ENCODE measurements at places on chromosomes 11 and 22. TPM values are rescaled to one million over a fixed set of nuclear protein-coding genes. Genes with fewer than 3 reads are reported as not detected.

LIPT2 gene
- polyA plus RNA-seq: 21.1 TPM

DNA sequence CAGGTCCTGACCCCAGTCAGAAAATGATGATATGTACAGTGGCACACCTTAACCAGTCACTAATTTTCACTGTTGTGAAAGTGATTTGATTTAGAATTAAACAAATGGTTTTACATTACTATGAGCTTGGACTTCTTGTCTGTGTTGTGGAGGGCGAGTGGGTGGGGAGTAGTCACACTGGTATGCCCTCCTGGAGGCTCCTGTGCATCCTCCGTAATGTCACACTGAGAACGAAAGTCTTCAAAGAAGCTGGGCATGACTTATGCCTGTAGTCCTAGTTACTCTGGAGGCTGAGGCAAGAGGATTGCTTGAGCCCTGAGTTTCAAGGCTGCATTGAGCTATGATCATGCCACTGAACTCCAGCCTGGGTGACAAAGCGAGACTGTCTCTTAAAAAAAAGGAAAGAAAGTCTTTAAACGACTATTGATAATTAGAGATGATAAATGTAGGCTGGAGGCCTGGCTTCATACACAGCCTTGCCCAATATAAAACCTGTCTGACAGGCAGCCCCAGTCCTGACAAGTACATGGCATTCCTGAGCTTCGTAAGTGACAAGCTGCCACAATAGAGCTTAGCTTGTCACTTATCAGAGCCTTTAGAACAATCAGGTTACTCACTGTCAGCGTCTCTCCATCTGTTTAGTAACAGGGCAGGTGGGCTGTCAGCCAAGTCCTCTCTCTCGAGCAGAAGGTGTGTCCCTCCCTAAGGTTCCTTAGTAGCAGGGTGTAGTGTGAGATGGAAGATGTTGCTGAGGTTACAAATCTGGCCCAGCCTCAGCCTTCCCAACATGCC is 5.0 kb upstream of the LIMK2 start:
- no peak for DNase-seq

- DNase-seq: no peak
These were observed 19.2 kb downstream of the EIF3M start for GRCh38 chr11:32602657-32603415.

DNA sequence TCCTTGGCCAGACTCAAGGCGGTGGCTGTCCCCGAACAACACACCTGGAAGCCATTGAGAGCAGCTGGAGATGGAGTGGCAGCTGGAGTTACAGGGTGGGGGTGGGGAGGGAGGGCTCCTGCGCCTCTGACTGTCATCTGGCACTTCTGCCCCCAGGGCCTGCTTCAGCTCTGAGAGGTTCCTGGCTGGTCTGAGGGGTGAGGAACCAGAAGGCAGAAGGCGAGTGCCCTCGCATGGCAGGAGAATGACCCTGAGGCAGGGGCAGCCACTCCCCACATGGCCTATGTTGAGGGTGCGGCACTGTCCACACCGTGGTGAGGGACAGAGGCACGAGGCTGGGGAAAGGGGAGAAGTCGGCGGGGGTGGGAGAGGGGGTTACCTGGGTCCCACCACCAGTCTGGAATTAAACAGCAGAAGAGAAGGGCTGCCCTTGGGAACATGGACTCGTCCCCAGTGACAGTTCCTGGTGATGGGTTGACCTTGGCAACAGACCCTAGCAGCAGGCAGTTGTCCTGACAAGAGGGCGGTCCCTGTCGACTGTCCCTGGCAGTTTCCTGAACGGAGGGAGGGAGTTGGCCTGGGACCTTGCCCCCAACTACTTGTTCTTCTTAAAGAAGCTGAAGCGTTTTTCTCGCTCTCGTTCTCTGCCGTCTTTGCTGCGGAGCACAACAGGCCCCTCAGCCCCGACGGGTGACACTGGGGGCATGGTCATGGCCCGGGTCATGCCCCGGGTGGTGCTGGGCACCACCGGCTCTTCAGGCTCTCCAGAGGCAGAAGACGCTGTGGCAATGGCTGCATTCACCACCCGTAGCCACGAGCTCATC is 7.8 kb upstream of the RBM4B start:
- DNase-seq: no peak

MICAL3 gene
- polyA plus RNA-seq: 14.8 TPM

DNA sequence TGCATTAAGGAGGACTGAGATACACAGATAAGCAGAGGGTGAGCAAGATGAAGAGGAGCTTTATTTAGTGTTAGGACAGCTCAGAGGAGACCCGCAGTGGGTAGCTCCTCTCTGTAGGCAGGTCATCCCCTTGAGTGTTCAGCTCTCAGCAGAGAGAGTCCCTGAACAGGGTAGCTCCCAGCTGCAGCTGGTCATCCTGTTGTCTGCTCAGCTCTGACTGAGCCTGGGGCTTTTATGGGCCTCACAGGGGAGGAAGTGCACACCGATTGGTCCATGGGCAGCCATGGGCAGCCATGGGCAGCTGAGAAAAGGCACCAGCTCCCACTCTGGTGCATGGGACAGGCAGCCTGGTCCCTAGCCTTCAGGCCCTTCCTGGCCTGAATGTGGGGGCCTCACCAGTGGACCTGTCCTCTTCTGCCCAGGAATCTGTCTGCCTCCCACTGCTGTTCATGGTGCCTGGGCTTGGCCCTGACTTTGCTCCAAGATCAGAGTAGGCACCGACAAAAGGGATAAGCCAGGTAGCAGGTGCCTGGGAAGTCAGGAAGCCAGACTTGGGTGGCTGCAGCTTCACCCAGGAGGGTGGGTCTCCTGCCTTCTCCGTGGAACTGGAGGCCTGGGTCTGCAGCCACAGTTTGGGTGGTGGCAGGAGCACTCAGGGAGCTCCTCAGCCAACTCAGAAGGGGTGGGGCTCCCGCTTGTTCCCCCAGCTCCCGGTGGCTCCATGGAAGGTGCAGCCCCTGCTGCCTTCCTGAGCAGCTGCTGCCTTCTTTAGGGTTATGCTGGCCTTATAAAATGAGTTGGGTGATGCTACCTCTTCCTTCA is 54.7 kb downstream of the MYEOV start:
- no peak for DNase-seq

Measured in naive B cell (primary cell).